H9 (cell line): ENCODE measurements at places on chromosomes 7 and 10. TPM values are rescaled to one million over a fixed set of nuclear protein-coding genes. Genes with fewer than 3 reads are reported as not detected.

DNA sequence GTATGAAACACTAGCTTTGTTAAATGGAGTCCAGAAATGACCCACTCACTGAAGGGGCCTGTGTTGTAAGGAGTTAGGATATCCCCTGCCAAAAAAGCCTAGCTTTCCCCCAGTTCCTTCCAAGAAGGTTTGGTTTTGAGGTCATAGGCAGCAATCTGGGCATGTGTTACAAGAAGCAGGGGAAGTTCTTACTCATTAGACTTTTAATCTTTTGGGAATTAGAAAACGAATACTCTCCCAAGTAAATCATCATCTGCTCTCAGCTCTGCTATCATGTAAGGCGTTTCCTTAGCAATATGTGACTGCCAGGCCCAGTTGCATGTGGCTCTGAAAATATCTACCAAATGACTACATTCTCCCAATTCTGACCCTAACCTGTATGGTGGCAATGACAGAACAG is 3.7 kb downstream of the NOD1 start:
- H3K27ac ChIP-seq: no peak overlapping the region
- H3K4me3 ChIP-seq: no peak overlapping the region
- no peaks in the 10 kb centered on the region; the same call in 2 of the 3 replicates for H3K36me3 ChIP-seq
- no peaks in the 10 kb centered on the region for H3K4me1 ChIP-seq

GRCh38 chr7:139180700-139181311 is 50.2 kb upstream of the UBN2 start:
- no peaks in the 10 kb centered on the region for H3K27me3 ChIP-seq
- H3K27ac ChIP-seq: no peak overlapping the region
- peaks cover 8% of the 10 kb centered on the region; the same call in 1 of the 2 replicates for H3K4me1 ChIP-seq

- no peaks in the 10 kb centered on the region; the same call in 1 of the 2 replicates for H3K4me1 ChIP-seq
- peak overlapping the region; percentile 90 for H3K4me3 ChIP-seq
- no peaks in the 10 kb centered on the region for H3K27me3 ChIP-seq
- no peak for DNase-seq
Observed at GRCh38 chr10:27242473-27242950, 1.9 kb upstream of the ACBD5 start.

GRCh38 chr7:90817846-90818245 is 221.7 kb downstream of the CDK14 start:
- H3K36me3 ChIP-seq: no peaks in the 10 kb centered on the region; the same call in none of the 2 replicates
- no peak overlapping the region for H3K4me3 ChIP-seq
- no peak for DNase-seq
- H3K4me1 ChIP-seq: no peaks in the 10 kb centered on the region; the same call in 1 of the 2 replicates

- DNase-seq: no peak
- H3K4me3 ChIP-seq: no peak overlapping the region
- H3K27me3 ChIP-seq: no peaks in the 10 kb centered on the region
- peaks cover 1% of the 10 kb centered on the region; the same call in 1 of the 3 replicates for H3K36me3 ChIP-seq
Observed at GRCh38 chr10:82821043-82821442, 946.0 kb downstream of the NRG3 start.

DNA sequence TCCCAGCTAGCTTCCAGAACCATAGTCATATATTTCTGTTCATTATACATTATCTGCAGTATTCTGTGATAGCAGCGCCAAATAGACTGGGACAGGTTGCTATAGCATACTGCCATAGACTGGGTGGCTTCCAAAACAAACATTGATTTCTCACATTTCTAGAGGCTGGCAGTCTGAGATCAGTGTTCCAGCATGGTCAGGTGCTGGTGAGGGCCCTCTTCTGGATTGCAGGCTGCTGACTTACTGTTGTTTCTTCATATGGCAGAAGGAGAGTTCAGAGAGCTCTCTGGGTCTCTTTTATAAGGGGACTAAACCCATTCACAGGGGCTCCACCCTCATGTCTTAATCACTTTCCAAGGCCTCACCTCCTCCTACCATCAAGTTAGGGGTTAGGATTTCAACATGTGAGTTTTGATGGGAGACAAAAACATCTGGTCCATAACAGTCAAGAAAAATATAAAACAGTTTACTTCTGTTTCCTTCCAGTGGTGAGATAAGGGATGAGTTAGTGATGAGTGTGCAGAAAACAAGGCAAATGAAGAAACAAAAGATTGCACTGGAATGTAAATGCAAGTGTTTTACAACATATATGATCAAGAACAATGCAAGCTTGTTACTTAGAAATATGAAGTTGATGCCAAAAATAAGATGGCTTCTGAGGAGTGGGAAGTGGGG is 399.0 kb upstream of the C7orf33 start:
- no peaks in the 10 kb centered on the region for H3K27me3 ChIP-seq
- H3K36me3 ChIP-seq: no peaks in the 10 kb centered on the region
- H3K4me1 ChIP-seq: peaks cover 2% of the 10 kb centered on the region; the same call in 1 of the 2 replicates
- DNase-seq: no peak

DNA sequence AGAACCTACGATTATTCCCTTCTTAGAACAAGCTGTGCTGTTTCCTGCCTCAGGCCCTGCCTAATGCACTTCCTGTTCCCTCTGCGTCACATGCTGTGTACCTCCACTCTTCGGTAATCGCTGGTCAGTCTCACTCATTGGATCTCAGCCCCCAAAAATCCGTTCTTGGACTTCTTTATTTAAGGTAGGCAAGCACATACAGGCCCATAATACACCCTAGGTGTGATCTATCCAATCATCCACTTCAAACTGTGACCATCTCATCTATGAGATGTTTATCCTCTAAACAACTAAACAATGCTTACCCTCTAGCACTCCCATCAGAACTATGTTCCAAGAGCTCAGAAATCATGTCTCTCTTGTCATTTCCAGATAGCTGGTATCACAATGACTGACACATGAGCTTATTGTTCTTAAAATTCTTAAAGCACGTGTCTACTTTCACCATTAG is 83.9 kb downstream of the CADPS2 start:
- H3K36me3 ChIP-seq: no peaks in the 10 kb centered on the region
- no peak overlapping the region for H3K4me3 ChIP-seq
- peak; percentile 34 for DNase-seq
- H3K4me1 ChIP-seq: peaks cover 8% of the 10 kb centered on the region; the same call in 1 of the 2 replicates

- H3K27me3 ChIP-seq: no peaks in the 10 kb centered on the region
- H3K4me1 ChIP-seq: peaks cover 7% of the 10 kb centered on the region
- no peak overlapping the region for H3K4me3 ChIP-seq
- peaks cover 19% of the 10 kb centered on the region for H3K36me3 ChIP-seq
Observed at GRCh38 chr10:33482486-33482885, 148.0 kb upstream of the NRP1 start.

GRCh38 chr10:14185316-14186045 is 145.2 kb downstream of the FRMD4A start:
- no peaks in the 10 kb centered on the region for H3K36me3 ChIP-seq
- no peak overlapping the region; the same call in 2 of the 3 replicates for H3K4me3 ChIP-seq
- H3K27me3 ChIP-seq: no peaks in the 10 kb centered on the region
- DNase-seq: peak; percentile 93
- H3K27ac ChIP-seq: peak overlapping the region; percentile 67

The ABCB4 gene
- 0.20 and 0.26 TPM in 2 replicates for total RNA-seq

The DEPP1 gene
- 1.7 and 2.4 TPM in 2 replicates for total RNA-seq

The NAMPT gene
- 77.3 and 83.5 TPM in 2 replicates for total RNA-seq

The ITIH5 gene
- 1.1 and 1.3 TPM in 2 replicates for total RNA-seq

The CAV2 gene
- total RNA-seq: 3.7 and 4.7 TPM in 2 replicates

The LIPM gene
- total RNA-seq: not detected in 2 replicates

The NDUFA5 gene
- 69.4 and 76.5 TPM in 2 replicates for total RNA-seq
